Activated effector memory CD4-positive, alpha-beta T cell treated with Interleukin-2 at 50 U/mL for 16 hours (primary cell): ENCODE measurements at places on chromosomes 2 and 18.

DNA sequence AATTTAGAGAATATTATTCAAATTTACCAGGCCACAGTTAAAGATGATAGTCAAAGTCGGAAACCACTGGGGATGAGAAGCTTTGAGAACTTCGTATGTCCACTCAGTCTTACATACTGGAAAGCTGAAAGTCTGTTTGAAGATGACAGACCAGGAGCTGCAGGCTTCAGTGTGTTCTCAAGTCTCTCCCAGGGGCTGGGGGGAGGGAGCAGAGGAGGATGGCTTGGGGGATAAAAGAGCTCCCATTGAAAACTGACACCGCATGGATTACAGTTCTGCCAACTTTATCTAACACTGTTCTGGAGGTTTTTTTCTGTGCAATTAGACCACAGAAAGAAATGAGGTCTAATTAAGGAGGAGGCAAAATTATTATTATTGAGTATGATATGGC is 170.5 kb upstream of the ALKAL2 start:
- DNase-seq, result no peak

- DNase-seq, result no peak
Measured at GRCh38 chr2:28394331-28394877, 1.7 kb downstream of the FOSL2 start.

DNA sequence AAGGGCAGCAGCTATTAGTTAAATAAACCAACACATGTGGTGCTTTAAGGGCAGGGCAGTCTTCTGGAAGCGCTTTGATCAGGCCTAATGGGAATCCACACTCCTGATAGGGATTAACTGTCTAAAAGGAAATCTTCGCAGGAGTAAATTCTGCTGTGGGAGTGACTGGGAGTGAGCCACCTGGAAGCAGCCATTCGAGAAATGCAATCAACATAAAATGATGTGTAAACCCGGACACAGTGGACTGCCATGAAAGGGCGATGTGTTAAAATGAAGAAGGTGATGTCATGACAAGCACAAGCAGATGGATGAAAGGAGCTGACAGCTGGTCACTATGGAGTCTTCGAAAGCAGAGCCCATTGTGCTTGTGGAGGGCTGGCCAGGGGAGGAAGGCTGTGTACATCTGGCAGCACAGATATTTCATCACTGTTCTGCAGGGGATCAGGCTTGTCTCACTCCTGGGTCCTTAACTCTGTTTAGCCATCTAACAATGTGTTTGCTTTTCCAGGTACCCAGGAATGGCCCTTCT is 24.8 kb upstream of the GALNT14 start:
- DNase-seq, result no peak

GRCh38 chr2:64541547-64541946 is 17.4 kb downstream of the AFTPH start:
- DNase-seq, result no peak

DNA sequence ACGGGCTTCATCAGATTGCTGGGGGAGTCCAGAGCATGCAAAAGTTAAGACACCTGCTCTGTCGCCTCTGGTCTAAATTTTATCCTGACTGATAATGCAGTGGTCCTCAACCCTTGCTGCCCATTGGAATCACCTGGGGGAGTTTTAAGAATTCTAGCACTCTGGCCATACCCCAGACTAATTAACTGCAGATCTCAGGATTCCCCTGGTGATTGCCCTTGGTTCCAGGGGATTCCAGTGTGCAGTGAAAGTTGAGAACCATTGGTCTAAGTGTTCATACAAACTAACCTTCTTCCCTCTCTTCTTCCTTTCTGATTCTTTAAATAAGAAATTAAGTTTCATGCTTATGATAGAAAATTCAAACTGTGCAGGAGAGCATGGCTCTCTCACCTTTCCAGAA is 105.7 kb upstream of the MGAT5 start:
- DNase-seq, result no peak
